ENCODE measurements at places on chromosomes 4 and X. TPM values are rescaled to one million over a fixed set of nuclear protein-coding genes. Genes with fewer than 3 reads are reported as not detected.

GAGE12F gene
- total RNA-seq, result not detected

LRRC66 gene
- 0.15 TPM for total RNA-seq

GRCh38 chrX:33062041-33062440 lies 149.3 kb downstream of the DMD start:
- no peak overlapping the region for H3K4me3 ChIP-seq
- H3K27me3 ChIP-seq, result no peaks in the 10 kb centered on the region
- no peaks in the 10 kb centered on the region for H3K36me3 ChIP-seq

- H3K36me3 ChIP-seq, result no peaks in the 10 kb centered on the region
- no peak for DNase-seq
- no peak overlapping the region for H3K4me3 ChIP-seq
- no peak overlapping the region for H3K27ac ChIP-seq
- no peaks in the 10 kb centered on the region for H3K4me1 ChIP-seq
- no peaks in the 10 kb centered on the region for H3K27me3 ChIP-seq
These were observed 167.8 kb downstream of the ZNF330 start for GRCh38 chr4:141388481-141388880.

DNA sequence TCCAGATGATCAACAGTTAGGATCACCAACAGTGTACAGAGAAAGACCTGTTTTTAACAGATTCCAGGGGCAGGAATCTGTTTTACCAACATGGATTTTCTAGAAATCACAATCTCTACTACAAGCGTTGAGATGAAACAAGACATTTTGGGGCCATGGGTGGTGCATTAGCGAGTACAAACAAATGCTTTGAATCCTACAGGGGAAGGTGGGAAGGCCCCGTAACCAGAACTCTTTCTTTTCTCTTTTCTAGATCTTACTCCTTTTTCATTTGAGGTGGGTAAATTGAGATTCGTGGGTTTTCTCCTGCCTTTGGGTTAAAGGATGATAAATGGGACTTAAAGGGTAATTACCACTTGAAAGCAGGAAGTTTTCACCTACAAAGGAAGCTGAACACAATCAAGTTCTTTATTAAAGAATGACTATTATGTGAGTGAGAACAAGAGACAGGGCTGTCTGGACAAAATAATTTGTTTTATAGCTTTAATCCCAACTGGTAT lies 189.9 kb upstream of the ANXA3 start:
- H3K4me1 ChIP-seq, result no peaks in the 10 kb centered on the region
- no peaks in the 10 kb centered on the region for H3K36me3 ChIP-seq
- H3K27ac ChIP-seq, result no peak overlapping the region
- no peak for DNase-seq
- H3K4me3 ChIP-seq, result no peak overlapping the region
- no peaks in the 10 kb centered on the region for H3K27me3 ChIP-seq

DNA sequence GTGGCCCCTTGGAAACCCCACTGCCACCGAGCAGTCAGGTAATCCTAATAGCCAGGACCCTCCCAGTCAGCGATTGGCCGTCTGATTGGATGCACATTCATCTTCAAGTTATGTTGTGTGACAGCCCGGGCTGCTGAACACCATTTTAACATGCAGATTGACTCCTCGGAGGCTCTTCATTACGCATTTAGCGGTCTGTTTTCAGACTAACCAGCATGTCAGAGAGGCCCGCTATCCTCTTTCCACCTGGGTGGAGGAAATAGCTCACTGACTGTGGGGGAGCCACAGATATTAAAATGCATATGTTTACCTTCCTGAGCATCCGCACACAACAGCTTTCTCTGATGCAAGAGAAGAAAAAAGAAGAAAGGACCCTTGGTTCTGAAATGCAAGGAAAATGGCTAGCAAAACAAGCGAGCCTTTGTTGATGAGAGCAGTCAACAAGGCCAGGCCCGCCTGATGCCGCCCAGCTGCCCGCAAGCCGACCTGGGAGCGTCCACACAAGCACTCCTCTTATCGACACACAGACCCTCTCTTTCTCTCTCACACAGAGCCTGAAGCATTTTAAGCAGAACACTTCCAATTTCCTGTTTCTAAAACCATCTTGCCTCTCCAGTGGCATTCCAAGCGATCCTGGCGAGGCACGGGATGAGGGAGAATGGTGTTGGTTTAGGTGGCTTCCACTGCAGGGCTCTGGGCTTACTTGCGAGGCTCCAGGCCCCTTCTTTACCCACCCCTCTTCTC lies 118.3 kb downstream of the MGST2 start:
- no peak for DNase-seq
- no peaks in the 10 kb centered on the region for H3K36me3 ChIP-seq
- H3K4me3 ChIP-seq, result no peak overlapping the region
- no peak overlapping the region for H3K27ac ChIP-seq
- no peaks in the 10 kb centered on the region for H3K27me3 ChIP-seq

GRCh38 chr4:88780389-88780788 lies 82.8 kb upstream of the NAP1L5 start:
- no peaks in the 10 kb centered on the region for H3K27me3 ChIP-seq
- no peak overlapping the region for H3K4me3 ChIP-seq
- H3K27ac ChIP-seq, result no peak overlapping the region
- DNase-seq, result no peak
- peaks cover 29% of the 10 kb centered on the region for H3K36me3 ChIP-seq

DNA sequence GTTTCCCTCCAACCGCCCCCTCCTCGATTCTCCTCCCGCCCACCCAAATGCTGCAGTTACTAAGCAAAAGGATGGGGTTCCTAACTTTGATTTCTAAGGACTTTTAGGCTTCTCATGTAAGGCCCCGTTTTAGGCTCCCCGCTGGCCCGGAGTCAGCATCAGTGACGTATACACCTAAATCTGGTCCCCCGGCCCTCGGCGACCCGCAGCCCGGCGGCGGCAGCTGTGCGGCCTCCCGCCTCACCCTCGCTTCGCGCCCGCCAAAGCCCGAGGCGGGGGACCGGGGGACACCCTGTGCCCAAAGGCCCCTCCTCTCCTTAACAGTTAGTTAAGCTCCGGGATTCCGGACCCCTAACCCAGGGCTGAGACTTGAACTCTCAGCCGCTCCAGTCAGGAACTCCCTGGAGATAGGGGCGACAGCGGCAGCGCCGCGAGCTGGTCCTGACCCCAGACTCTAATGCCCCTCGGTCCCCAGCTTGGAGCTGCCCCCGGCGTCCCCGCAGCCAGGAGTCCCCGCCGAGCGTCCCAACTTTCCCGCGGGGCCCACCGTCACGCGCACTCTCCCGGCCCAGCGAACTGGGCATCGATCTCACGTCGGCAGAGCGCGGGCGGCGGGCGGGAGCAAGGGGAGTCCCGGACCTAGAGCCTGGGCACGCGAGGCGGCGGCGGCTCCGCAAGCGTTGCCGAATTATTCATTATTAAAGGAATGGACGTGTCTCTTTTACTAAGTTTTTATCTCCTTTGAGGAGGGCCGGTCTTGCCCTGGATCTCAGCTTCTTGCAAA lies 1.5 kb upstream of the NR3C2 start:
- H3K4me3 ChIP-seq, result peak overlapping the region; percentile 99
- H3K27ac ChIP-seq, result peak overlapping the region; percentile 93
- DNase-seq, result peak; percentile 37
- no peaks in the 10 kb centered on the region for H3K36me3 ChIP-seq

GRCh38 chrX:133749951-133750350 lies 235.4 kb downstream of the GPC3 start:
- H3K4me3 ChIP-seq, result no peak overlapping the region
- no peaks in the 10 kb centered on the region for H3K27me3 ChIP-seq
- no peak for DNase-seq
- H3K36me3 ChIP-seq, result no peaks in the 10 kb centered on the region
- H3K4me1 ChIP-seq, result no peaks in the 10 kb centered on the region

- H3K27ac ChIP-seq, result no peak overlapping the region
- no peaks in the 10 kb centered on the region for H3K27me3 ChIP-seq
- no peaks in the 10 kb centered on the region for H3K36me3 ChIP-seq
- no peak overlapping the region for H3K4me3 ChIP-seq
These were observed 837.3 kb downstream of the PCDH7 start for GRCh38 chr4:31557437-31557836.

DNA sequence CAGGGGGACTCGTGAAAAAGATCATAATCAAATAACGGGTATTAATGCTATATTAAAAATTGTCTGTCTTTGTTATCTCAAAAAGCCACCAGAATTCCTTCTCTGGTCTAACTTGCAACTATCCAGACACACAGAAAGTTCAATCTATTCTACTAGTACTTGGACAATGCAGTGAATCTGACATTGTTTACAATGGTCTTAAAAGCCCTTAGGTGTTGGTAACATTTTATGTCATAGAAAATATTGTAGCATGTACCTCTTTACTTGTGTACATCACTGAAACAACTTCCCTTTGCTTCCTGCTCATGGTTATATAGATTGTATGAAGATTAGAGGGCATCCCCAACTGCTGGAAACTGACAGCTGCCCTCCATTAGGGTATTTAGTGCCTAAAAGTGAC lies 71.1 kb upstream of the PPP3CA start:
- H3K4me1 ChIP-seq, result peaks cover 36% of the 10 kb centered on the region
- no peak for DNase-seq
- H3K36me3 ChIP-seq, result no peaks in the 10 kb centered on the region
- peak overlapping the region; percentile 2 for H3K4me3 ChIP-seq
- H3K27me3 ChIP-seq, result peaks cover 16% of the 10 kb centered on the region

DNA sequence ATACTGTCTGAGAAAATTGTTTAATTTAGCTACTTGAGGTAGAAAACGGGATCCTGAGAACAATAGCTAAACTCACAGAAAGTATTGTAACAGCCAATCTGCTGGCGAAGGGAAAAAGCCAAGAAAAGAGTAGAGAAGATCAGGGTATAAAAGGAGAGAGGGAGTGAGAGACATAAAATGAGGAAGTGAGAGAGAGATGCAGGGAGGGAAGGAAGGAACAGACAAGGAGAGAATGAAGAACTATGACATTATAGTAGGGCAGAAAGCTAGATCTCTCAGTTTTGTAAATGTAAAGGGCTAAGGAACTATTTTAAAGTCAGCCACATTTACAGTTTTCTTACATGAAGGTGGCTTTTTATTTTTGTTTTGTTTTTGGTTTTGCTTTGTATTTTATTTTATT lies 1.6 kb upstream of the GIMD1 start:
- no peaks in the 10 kb centered on the region for H3K36me3 ChIP-seq
- DNase-seq, result no peak
- H3K4me1 ChIP-seq, result no peaks in the 10 kb centered on the region
- no peaks in the 10 kb centered on the region for H3K27me3 ChIP-seq

GRCh38 chr4:182454440-182455013 lies 211.3 kb downstream of the TENM3 start:
- no peak overlapping the region for H3K4me3 ChIP-seq
- DNase-seq, result no peak

DNA sequence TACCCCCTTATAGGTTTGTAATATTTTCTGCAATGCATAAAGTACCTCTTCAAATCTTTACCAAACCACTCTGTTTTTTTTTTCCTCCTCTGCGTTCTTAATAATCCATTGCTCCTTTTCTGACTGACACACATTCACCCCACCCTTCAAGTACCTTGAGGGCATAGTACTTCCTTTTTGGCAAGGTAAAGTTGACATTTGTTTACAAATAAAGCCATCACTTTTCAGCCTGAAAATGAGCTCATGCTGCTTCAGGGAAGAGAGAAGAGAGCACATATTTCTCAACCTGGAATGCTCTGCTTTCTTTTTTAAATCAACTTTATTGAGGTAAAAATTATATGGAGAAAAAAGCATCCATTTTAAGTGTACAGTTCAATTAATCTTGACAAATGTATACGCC lies 113.9 kb downstream of the AGTR2 start:
- DNase-seq, result no peak
- H3K27me3 ChIP-seq, result no peaks in the 10 kb centered on the region
- H3K27ac ChIP-seq, result no peak overlapping the region
- no peak overlapping the region for H3K4me3 ChIP-seq
- H3K36me3 ChIP-seq, result no peaks in the 10 kb centered on the region
- no peaks in the 10 kb centered on the region for H3K4me1 ChIP-seq

GRCh38 chr4:93466446-93466845 lies 362.1 kb upstream of the ATOH1 start:
- H3K27ac ChIP-seq, result no peak overlapping the region
- H3K4me3 ChIP-seq, result no peak overlapping the region
- no peaks in the 10 kb centered on the region for H3K27me3 ChIP-seq
- DNase-seq, result no peak
- H3K4me1 ChIP-seq, result no peaks in the 10 kb centered on the region
- no peaks in the 10 kb centered on the region for H3K36me3 ChIP-seq

GRCh38 chr4:151014521-151015458 lies at the start of gene LRBA:
LRBA (minus strand) TSS chr4:151015284; CDS start chr4:151014642, 642 bp downstream.
- H3K27me3 ChIP-seq, result no peaks in the 10 kb centered on the region
- H3K4me1 ChIP-seq, result peaks cover 32% of the 10 kb centered on the region
- peak; percentile 82 for DNase-seq
- H3K36me3 ChIP-seq, result peaks cover 11% of the 10 kb centered on the region
- H3K27ac ChIP-seq, result peak within 1 kb of the TSS; percentile 97

DNA sequence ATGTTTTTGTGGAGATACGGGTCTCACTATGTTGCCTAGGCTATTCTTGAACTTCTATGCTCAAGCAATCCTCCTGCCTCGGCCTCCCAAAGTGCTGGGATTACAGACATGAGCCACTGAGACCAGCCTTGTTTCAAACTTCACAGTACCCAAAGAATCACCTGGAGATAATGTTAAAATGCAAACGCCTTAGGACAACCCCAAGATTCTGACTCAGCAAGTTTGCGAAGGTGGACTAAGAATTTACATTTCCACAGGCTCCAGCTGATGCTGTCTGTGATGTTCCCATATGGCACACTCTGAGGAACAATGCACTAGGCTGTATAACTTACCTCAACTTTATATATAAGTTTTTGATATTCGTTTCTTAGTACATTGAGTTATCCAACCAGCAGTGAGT lies 984 bp upstream of the STATH start:
- H3K4me3 ChIP-seq, result no peak overlapping the region
- no peak overlapping the region for H3K27ac ChIP-seq
- H3K36me3 ChIP-seq, result no peaks in the 10 kb centered on the region
- no peak for DNase-seq
- no peaks in the 10 kb centered on the region for H3K4me1 ChIP-seq

DNA sequence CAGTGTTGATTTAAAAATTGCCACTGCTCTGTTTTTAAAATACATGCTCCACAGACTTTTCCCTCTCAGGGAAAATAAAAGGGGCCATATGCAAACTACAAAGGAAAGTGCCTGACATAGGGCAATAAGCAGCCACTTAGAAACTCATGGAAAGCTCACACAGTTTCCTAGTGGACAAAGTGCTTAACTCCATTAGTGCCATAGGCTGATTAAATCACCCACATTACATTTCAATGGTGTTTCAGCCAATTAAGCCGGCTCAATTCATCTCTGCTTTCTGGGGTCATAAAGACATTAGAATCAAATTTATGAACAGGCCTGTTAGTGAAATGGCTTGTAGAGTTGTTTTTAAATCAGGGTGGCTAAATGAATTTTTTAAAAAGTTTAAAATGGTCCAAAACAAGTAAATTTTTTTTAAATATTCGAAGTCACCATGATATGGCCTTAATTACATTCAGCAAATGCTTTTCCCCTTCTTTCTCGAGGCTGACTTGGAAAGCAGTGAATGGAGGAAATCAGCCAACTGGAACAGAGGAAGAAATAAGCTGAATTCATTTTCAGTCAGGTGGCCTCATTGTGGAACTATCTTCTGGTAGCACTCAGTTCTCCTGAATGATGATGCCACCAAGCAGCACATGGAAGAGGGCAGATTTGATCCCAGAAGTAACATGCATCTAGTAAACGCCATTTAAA lies 2305.1 kb upstream of the AGA start:
- H3K27ac ChIP-seq, result no peak overlapping the region
- DNase-seq, result no peak
- no peaks in the 10 kb centered on the region for H3K27me3 ChIP-seq
- H3K4me3 ChIP-seq, result no peak overlapping the region
- H3K4me1 ChIP-seq, result no peaks in the 10 kb centered on the region
- no peaks in the 10 kb centered on the region for H3K36me3 ChIP-seq

Measured in naive thymus-derived CD4-positive, alpha-beta T cell (primary cell).